ENCODE measurements at places on chromosomes 2 and 18.

GRCh38 chr18:49431165-49431962 is 29.1 kb downstream of the DYM start:
- DNase-seq: no peak

DNA sequence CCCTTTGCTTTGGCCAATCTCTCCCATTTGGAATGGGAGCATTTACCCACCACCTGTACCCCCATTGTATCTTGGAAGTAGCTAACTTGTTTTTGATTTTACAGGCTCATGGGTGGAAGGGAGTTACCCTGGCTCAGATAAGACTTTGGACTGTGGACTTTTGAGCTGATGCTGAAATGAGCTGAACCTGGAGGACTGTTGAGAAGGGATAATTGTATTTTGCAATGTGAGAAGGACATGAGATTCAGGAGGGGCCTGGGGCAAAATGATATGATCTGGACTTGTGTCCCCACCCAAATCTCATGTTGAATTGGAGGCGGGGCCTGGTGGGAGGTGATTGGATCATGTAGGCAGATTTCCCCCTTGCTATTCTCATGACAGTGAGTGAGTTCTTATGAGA is 58.6 kb upstream of the ZFP36L2 start:
- no peak for DNase-seq

GRCh38 chr18:31070206-31070605 is 27.7 kb upstream of the DSC3 start:
- DNase-seq: no peak

- DNase-seq: no peak
Measured at GRCh38 chr2:70726947-70727725, 40.9 kb downstream of the ADD2 start.

GRCh38 chr18:69947361-69948133 is at the start of gene CD226:
Gene CD226 (minus strand): TSS chr18:69947873. CDS start chr18:69947406, 467 bp downstream.
- DNase-seq: no peak

DNA sequence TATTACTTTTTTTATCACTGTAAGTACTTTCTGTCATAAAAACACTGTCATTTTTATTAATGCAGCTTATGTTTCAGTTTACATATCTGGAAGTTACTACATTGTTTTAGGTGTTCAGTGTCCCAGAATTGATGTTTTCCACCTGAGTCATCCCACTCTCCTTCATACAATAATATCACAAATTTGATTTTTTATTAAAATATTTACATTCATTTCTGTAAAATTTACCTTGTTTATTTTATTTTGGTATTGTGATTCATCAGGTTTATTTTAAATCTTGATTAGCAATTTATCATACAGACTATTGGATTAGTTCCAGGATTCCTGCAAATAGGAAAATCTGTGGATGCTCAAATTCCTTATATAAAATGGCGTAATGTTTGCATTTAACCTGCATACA is 1662.9 kb downstream of the SUCLG1 start:
- no peak for DNase-seq

DNA sequence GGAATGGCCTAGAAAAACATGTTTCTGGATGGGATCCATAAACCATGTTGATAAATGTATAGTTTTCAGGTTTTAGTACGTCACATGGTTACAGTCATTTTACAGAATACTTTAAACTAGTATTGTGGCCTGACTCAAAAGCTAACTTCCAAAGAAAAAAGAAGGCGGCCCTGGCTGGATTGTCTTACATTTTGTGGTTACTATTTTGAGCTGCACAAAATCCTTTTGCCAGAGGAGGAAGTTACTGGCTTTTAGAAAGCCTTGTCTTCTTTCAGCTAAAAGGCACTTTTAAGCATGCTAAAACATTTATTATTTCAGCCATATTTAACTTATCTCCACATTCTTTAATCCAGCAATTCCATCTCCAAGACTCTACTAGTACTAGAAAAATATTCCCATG is 227.9 kb downstream of the CDH2 start:
- no peak for DNase-seq

GRCh38 chr18:77487951-77488740 is 238.5 kb downstream of the GALR1 start:
- no peak for DNase-seq

DNA sequence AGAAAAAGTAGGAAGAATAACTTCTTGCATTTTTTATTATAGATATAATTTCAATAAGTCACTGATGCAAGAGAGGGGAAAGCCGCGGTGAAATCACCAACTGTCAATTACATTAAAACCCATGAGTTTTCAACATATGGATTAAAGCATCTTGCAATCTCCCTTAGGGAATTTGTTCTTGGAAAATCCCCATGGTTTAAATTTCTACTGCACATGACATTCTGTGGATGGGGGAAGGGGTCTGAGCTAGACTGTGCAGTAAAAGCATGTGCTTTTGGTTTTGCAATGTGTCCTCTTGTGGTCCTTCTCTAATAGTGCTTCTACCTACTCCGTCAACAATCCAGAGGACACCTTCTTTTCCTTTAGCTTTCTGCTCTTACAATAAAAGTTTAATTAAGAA is 894.0 kb downstream of the DCDC2C start:
- no peak for DNase-seq

- DNase-seq: no peak
Measured at GRCh38 chr2:137262594-137262993, 497.2 kb downstream of the THSD7B start.

- no peak for DNase-seq
Measured at GRCh38 chr2:128734521-128735295, 416.0 kb upstream of the HS6ST1 start.

DNA sequence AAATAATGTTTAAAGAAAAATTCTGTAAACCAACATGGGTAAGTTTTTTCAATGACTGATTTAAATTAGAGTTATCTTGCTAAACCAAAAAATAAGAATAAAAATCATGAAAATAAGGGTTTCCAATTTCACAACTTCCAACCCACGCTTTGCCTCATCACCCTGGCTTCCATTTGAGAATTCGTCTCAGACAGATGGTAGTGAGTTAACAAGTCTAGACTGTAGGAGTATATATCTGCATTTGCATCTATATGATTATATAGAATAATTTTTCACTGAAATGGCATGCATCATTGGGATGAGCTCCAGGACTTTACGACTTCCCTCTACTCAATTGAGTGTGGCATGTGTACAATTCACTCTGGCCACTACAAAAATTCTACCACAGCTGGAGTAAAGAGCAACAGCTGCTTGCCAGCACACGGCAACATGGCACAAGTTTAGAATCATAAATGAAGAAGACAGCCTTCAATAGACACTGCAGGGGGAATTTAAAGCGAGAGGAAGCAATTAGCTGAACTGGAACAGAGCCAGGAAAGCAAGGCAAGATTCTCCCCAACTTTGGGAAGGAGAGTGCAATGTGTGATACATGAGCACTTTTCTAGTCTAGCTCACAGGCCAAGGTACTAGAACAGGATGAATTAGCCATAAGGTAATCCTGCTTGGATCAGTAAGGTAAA is 1673.5 kb upstream of the CELF4 start:
- no peak for DNase-seq

GRCh38 chr2:188068093-188068492 is 223.6 kb upstream of the GULP1 start:
- no peak for DNase-seq

- DNase-seq: no peak
Measured at GRCh38 chr2:8234253-8234652, 447.6 kb upstream of the ID2 start.

DNA sequence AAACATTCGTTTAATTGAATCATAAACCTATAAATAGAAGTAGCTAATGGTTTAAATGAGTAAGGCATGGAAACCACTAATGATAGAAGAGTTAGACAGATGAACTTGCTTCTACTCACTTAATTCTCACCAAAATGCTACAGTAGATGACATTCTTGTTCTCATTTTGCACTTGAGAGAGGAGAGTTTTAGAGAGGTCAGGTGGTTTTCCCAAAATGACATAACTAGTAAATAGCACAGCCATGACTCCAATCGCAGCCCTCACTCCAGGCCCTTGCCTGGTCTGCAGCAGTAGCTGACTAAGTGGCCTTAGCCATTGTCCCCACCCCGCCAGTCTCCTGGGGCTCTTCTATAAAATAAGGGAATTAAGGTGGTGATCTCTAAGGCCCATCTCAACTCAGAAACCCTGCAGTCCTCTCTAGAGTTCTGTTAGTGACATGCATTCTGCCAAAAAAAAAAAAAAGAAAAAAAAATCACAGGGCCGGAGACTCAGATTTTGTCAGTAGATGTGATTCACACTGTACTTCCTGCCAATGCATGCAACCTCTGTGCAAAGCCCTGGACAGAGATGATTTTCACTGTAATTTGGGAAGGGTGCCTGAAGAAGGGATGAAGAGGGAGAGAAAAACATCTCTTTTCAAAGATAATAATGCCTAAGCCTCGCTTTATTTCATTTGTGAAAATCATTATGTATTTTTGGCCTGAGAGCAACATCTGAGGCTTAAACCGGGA is 221.8 kb downstream of the ANAPC1 start:
- no peak for DNase-seq

- no peak for DNase-seq
Measured at GRCh38 chr2:145596416-145596815, 1076.5 kb upstream of the ZEB2 start.

- no peak for DNase-seq
Measured at GRCh38 chr2:149033716-149034115, 4.8 kb upstream of the LYPD6B start.

GRCh38 chr2:43129676-43130547 is 96.5 kb downstream of the ZFP36L2 start:
- no peak for DNase-seq

- no peak for DNase-seq
Measured at GRCh38 chr18:42245137-42245536, 290.1 kb downstream of the PIK3C3 start.

DNA sequence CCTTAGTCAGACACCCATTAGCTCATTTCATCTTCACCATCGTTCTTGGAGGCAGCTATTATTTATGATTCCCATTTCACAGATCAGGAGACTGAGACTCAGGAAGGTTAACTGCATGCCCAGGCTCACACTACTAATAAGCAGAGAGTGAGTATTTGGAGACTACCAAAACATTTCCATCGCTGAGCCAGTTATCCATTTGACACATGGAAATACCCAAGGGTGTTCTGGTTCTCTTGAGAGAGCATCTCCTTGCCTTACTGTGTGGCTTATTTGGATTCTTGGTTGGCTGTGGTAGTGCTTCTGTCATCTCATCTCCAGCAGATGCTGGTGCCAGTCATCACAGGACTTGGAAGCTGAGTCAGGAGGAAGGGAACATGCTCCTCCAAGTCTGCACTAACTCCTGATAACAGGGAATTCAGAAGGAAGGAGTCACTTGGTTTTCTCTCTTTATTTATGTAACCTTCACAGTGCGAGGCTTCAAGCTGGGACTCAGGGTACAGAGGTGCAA is 55.2 kb downstream of the RASGRP3 start:
- DNase-seq: no peak

GRCh38 chr2:52356556-52356955 is 1324.6 kb upstream of the NRXN1 start:
- no peak for DNase-seq

- no peak for DNase-seq
Measured at GRCh38 chr2:190986221-190986953, 27.6 kb downstream of the STAT1 start.

- DNase-seq: no peak
Measured at GRCh38 chr18:39313992-39314391, 1748.4 kb upstream of the CELF4 start.

- no peak for DNase-seq
Measured at GRCh38 chr2:46770622-46771021, 145.0 kb downstream of the MCFD2 start.

- DNase-seq: no peak
Measured at GRCh38 chr2:8984855-8985254, 18.6 kb downstream of the MBOAT2 start.

GRCh38 chr2:14544247-14544646 is 88.3 kb upstream of the LRATD1 start:
- no peak for DNase-seq

DNA sequence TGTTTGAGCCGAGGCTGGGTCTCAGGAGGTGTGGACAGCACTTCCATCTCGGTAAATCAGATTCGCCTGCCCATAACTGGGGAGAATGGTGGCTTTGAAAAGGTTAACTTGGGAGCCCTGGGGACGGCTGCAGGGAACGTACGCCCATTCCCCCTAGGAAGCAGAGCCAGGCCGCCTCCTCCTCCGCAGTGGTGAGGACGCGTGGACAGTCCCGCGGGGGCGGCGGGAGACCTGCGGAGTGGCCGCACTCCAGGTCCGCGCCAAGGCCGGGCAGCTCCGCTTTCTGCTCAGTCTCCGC is 845 bp upstream of the MYCN start:
- DNase-seq: no peak

- no peak for DNase-seq
Measured at GRCh38 chr2:238582159-238582558, 155.4 kb downstream of the ASB1 start.

- no peak for DNase-seq
Measured at GRCh38 chr18:56021136-56021808, 433.3 kb upstream of the TCF4 start.

GRCh38 chr2:95353055-95353575 is 49.4 kb upstream of the FAHD2A start:
- DNase-seq: no peak

DNA sequence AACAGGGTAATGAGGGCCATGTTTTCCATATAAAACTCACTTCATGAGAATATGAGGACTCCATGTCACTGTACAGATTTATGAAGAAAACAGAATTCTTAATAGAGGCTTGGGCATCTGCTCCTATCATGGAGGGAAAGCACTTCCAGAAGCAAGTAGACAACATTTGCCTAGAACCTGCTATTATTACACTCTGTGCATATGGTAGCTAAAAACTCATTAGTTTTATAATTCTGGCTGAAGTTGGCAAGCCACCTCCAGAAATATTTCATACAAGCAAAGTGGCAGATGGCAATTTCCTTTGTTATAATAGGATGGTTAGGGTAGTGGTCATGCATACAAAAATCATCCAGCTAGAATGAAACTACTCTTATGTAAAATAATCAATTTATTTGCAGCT is 65.8 kb upstream of the TLK1 start:
- DNase-seq: no peak

DNA sequence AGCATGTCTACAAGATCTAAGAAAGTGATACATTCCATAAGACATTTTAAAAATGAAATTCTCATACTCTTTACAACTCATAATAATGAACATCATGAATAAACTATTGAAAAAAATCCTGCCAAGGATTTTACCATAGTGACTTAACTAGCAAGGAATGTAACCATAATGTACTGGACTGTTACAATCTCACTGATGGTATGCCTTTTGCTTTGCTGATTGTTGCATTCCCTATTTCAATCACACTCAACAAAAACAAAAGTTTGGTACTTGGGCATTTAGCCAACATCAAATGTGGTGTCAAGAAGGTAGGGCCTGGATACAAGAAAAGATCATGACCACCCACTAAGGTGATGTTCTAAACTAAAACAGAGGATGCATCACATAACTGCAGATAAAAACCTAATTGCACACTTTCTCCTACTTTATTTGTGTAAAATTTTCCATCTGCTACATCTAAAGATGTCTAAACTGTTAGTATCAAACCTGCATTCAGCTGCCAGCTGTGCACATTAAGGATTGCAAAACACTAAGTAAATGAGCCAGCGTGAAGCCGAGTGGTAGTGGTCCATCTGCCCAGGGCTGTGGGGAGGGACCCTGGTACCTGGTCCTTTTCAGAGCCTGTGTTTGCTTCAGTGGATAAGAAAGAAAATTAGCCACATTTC is 564.4 kb downstream of the ZEB2 start:
- DNase-seq: no peak

GRCh38 chr2:134739879-134740301 is 21.1 kb upstream of the TMEM163 start:
- DNase-seq: no peak

- no peak for DNase-seq
Measured at GRCh38 chr2:199465390-199465789, 7.7 kb upstream of the SATB2 start.

All from T-helper 17 cell (primary cell).